CD4-positive, alpha-beta T cell treated with Interleukin-15 for 1 hour (primary cell): ENCODE measurements at places on chromosomes 4 and X.

GRCh38 chr4:42617030-42617429 is 39.9 kb downstream of the ATP8A1 start:
- DNase-seq: no peak

GRCh38 chrX:131063613-131064012 is 5.5 kb downstream of the ARHGAP36 start:
- DNase-seq: no peak

DNA sequence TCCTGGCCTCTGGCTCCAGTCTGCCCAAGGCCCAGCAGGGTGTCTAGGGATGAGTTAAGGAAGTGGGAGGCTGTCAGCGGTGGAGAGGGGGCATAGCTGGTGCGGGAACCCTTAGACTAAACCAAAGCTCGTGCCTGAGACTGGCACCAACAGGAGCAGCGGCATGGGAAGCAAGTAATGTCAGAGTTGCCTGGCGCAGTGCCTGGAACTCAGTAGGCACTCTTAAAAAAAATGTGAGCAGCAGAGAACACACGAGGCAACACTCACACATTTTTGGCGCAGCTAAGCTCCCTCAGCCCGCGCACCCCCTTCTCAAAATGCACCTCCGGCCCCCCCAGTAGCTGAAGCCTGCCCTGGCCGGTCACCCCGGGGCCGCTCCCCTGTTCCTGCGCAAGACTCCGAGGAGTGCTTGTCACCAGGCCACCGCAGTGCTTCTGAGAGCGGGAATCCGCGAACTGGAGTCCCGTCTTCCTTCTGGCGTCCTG is 583 bp downstream of the GABRE start:
- DNase-seq: no peak

DNA sequence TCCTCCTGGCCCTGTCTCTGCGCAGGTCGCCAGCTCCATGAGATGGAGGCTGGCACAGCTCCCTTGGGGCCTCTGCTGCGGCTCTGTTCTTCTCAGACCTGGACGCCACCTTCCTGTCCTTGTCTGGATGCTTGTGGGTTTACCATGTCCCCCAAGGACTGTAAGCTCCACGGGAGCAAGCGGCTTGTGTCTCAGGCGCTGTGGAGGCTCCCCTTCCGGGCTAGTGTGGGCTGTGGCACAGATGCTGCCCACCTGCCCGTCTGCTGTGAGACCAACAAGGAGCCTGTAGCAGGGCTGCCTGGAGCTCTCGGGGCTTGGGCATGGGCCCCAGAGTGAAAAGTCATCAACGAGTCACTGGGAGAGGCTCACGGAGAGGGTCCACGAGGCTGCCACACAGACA is 25.2 kb downstream of the NAT8L start:
- no peak for DNase-seq
